ENCODE measurements at places on chromosomes 4 and X.
A peak's percentile ranks its signal among the peaks of the same experiment; 100 is the strongest.

- peak; percentile 6 for DNase-seq
Observed at GRCh38 chr4:114879916-114880669, 233.3 kb downstream of the NDST4 start.

DNA sequence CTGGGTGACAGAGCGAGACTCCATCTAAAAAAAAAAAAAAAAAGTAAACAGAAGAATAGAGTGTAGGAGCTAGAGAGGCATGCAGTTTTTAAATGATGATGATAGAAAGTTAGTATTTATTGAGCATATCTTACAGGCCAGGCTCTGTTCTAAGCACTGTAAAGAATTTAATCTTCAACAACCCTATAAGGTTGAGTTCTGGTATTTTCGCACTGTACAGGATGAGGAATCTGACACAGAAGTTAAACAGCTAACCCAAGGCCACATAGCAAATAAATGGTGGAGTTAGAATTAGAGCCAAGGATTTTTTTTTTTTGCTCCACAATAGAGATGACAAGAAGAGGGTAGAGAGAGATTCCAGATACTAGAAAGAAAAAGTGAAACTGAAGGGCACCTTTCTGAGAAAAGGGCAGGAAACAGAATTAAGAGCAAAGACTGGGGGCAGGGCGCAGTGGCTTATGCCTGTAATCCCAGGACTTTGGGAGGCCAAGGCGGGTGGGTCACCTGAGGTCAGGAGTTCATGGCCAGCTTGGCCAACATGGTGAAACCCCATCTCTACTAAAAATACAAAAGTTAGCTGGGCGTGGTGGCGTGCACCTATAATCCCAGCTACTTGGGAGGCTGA lies 56.1 kb downstream of the KLHL5 start:
- DNase-seq = no peak

GRCh38 chr4:7192252-7193029 lies at the start of gene SORCS2:
Gene SORCS2, plus strand, starts transcription at chr4:7192538.
- no peak for DNase-seq

GRCh38 chrX:73213734-73214425 lies 771 bp downstream of the NAP1L2 start:
- DNase-seq = no peak

DNA sequence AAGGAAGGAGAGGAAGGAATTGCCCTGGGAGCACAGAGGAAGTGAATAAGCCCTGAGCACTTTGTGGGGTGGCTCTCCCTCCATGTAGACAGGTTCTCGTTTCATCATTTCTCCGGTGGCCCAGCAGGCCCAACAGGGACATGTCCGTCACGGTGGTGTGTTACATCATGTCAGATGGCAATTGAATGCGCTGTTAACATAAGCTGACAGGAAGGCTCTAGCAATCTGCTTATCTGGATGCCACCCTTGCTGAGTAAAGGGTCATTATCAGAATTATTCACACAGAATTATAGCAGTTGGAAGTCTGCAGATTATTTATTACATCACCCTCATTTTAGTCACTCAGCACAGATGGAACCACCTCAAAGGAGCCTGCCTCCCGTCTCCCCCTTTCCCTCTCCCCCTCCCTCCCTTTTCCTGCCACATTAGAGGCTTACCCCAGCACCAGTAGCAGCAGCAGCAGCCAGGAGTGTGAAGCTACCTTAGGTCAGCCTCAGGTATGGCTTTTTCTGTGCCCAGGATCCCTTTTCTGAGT lies 124.3 kb upstream of the TRIM2 start:
- no peak for DNase-seq

- no peak for DNase-seq
Observed at GRCh38 chrX:72301781-72302180, 3.9 kb downstream of the CITED1 start.

DNA sequence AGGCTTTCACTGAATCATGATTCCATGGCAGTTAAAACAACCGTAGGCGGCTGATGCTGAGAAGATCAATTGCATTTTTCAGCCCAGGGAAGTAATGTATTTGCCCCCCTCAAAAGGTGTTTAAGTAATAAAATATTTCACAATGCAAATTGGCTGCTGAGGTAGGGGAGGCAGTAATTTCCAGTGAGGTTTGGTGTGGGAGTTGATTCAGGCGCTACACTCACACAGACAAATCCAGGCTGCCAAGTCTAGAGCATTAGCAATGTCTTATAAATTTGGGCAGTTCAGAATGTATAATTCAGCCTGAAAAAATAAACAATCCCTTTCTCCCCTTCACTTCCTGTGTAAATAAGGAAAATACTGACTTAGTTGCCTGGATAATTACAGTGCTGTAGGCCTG lies 461.7 kb downstream of the IDS start:
- DNase-seq = no peak
